Left renal pelvis (tissue), 4 donors: ENCODE measurements at places on chromosomes 3 and 15.

- DNase-seq: no peak
Observed at GRCh38 chr3:97952280-97952679, 20.0 kb downstream of the RIOX2 start.

GRCh38 chr3:124385996-124386395 lies 344.3 kb upstream of the UMPS start:
- no peak for DNase-seq

DNA sequence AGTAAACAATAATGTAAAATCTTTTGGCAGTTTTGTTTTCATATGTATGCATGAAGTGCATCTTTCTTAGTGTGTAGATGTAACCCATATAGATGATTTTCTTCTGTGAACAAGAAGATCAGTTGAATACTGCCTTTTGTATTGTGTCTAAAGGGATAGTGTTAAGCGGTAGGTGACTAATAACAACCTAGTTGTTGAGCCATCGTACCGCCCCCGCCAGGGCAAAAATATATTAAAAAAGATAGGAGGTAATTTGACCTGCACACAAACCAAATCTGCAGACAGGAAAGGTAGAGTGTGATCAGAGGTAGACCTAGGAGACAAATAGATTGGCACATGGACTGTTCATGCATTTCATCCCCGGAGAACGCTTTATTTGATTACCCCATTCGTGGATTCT lies 3.3 kb upstream of the GMNC start:
- no peak for DNase-seq

DNA sequence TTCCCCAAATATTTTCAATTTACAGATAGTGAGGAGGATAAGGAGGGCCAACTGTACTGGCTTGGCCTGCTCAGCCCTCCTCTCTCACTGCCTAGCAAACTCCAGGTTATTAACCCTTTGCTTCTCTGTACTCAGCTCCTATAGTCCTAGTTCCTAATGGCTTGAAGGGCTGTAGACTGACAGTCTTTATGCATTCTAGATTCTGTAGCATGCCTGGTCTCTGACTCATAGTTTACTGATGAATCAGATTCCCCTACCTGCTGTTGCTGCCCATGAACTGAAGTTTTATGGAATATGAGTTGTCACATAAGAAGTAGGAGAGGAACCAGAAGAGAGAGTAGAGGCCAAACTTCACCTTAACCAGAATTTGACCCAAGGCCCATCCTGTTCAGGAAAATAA lies 27.1 kb upstream of the MAP3K13 start:
- DNase-seq: no peak

DNA sequence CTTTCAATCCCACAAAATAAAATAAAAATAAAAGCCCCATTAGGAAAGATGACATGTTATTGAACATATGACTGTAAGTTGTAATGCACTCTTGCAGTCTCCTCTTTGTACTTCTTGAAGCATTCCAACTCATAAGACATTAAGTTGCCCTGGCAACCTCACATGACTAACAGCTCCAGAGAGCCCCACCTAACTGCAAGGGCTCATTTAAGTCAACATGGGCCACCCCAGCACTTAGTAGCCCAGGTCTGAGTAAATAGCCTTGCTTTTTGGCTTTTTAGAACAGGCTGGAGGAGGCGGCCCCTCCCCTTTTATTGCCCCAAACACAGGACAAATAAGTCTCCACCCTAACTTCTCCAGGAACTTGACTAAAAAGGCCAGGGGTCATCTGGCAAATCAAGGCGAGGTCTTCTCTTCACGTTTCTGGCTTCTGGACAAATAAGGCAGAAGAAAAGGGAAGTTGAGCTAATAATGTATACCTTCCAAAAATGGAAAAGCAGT lies 135.1 kb downstream of the TMCO5A start:
- DNase-seq: no peak
